ENCODE measurements at places on chromosomes 16 and 17.

DNA sequence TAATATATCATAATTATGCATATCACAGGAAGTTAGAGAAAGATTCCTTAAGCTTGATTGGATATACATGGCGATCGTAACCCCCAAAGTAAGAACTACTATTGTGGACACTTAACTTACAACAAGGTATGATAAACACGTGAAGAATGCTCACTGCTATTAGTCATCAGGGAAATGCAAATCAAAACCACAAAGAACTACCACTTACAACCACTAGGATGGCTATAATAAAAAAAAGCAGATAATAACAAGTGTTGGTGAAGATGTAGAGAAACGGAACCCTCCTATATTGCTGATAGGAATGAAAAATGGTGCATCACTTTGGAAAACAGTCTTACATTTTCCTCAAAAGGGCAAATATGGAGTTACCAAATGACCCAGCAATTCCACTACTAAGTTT, 265.9 kb downstream of the SLC39A11 start:
- no peak for DNase-seq

DNA sequence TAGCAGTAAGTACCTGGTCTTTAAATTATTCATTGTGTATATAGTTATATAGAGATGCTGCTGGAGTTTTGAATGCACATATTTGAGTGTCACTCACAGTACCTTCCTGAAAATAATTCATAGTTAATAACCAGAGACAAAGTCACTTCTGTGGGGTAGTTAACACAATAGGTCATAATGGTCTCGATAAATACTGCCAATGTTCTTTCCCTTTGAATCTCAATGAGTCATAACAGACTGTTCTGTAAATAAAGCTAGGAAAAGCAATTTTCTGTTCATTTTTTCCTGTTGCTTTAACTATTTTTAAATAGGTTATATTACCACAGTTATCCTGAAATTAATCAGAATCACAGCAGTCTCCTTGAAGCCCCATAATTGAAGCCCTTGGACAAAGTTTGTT, 87.2 kb downstream of the MAP2K4 start:
- DNase-seq, result no peak

DNA sequence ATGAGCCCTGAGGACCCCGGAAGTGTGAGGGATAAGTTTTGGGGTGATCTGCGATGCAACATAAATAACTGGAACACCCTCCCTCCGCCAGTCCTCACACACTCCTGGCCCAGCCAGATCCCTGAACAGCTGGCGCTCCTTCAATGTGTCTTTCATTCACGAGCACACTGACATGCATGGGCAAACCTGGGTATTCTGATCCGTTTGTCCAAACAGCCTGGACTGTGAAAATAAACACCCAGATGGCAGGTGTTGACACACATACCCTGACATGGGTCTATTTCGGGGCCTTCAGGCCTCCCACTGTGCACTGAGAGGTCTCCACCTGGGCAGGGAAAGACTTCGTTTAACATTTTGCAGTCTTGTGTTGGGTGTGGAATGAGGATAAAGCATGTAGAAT, 3.0 kb upstream of the CPNE2 start:
- no peak for DNase-seq

GRCh38 chr16:29237971-29238370, 168.5 kb downstream of the NPIPB11 start:
- no peak for DNase-seq

DNA sequence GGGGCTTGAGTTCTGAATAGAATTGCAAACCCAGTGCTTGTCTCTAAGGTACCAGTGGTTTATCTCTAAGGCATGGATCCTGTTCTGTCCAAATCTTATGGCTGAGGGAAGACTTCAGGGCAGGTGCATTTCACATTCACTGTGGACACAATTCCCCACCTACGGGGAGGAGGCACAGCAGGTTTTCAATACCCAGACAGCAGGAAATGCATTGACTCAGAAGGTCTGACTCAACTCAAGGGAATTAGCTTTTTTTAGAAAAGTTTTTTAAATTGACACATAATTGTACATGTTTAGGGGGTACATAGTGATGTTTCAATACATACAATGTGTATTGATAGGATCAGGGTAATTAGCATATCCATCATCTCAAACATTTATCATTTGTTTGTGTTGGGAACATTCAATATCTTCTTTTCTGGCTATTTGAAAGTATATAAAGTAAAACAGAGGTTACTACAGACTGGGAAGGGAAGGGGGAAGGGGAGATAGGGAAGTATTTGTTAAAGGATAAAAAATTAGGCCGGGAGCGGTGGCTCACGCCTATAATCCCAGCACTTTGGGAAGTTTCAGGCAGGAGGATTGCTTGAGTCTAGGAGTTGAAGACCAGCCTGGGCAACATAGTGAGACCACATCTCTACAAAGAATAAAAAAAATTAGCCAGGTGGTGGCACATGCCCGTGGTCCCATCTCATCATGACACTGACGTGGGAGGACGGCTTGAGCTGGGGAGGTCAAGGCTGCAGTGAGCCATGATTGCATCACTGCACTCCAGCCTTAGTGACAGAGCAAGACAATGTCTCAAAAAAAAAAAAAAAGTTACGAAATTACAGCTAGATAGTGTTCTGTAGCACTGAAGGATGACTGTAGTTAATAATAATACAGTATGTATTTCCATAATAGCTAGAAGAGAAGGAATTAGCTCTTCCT, 54.9 kb downstream of the RGS9 start:
- DNase-seq, result no peak

DNA sequence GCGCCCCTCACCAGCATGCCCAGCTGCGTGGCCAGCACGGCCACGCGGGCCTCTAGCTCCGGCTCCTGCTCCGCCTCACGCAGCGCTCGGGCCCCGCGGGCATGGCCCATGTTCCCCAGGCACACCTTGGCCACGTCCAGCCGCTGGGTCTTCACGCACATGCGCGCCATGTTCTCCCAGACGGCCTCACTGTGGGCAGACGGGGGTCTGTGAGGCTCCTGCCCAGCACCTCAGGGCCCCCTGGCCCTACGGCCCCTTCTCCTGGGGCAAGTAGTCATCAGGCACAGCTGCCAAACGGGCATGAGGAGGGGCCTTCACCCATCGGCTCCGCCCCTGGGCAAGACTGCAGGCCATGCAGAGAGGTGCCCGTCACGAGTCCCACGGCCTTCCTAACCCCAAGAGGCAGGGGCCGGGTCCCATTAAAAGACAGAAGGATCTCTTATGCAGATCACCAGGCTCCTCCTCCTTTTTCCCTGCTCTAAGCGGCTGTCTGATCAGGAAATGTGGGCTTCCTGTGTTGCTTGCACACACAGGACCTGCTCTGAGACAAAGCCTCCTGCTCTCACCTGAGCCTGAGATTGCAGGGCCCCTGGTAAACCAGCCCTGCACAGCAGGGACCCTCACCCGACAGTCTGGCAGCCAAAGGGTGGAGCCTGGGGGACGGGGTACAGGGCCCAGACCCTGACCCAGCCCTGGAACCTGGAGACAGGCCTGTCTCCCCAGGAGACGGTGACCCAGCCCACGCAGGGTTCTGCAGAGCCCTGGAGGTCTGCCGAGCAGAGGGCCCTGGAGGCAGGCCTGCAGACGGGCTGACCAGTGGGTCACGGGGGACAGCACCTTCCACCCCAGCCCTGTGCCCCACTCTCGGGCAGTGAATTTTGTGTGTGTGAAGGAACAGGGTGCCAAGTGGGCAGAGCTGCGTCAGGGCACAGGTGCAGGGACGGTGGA, 6.6 kb upstream of the TMEM204 start:
- no peak for DNase-seq

DNA sequence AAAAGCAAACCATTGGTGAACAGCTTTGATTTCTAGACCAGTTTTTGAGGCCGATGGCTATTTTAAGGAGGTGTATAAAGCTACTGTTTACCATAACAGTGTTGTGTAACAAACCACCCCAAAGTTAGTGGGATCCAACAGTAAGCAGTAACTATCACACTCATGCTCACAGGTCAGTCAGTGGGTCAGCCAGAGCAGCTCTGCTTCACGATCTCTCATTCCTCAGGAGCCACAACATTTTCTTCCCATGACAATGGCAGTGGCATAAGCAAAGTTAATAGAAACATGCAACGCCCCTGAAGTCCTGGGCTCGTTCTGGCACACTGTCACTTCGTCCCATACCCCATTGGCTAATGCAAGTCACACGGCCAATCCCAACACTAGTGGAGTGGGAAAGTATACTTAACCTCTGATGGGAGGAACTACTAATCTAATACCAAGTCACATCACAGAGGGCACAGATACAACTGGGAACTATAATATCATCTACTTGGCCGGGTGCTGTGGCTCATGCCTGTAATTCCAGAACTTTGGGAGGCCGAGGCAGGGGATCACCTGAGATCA, 28.0 kb upstream of the B4GALNT2 start:
- DNase-seq, result no peak

GRCh38 chr17:71970312-71970711, 150.5 kb upstream of the SOX9 start:
- no peak for DNase-seq

GRCh38 chr16:76287466-76287865, 10.3 kb downstream of the CNTNAP4 start:
- DNase-seq, result no peak

DNA sequence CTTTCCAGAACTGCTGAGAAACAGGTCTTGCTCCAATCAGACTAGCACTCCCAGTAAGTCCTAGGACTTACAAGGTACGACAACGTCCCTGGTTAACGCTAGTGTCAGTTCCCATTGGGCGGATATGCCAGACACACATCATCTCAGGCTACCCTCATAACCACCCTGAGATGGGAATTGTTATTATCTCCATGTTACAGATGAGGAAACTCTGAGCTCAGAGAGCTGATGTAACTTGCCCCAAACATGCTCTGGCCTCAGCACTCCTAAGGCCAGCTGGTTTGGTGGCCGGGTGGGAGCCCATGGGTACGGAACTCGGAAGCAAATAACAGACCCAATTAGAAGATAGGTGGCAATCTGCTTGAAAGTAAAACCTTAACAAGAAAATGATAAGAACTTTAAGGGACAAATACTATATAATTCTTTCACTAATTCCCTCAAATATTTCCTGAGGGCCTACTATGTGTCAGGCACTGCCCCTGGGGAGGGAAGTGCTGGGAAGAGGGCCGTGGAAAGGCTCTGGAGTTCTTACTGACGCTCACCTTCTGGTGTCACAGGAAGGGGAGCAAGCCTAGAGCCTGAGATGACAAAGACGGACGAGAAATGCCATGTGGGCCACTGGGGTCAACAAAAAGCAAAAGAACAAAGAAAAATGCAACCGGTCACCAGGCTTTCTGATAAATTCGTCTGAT, 6.9 kb downstream of the CREBBP start:
- DNase-seq, result no peak

DNA sequence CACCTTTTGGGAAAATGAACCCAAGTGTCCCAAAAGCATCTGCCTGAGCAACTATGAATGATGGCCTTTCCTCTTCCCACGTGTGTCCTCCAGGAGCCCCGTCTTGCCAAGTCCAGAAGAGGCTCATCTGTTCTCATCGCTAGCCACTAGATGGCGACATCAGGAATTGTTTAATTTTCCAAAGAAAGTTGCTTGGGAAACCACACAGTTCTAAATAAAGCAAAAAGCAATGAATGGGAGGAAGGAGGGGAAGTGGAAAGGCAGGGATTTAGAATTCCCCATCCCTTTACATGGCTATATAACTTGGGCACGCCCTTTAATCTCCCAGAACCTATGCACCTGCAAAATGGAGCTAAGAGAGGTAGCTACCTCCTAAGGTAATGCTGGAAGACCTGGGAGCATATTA, 9.0 kb upstream of the CDH5 start:
- no peak for DNase-seq

GRCh38 chr16:15618392-15618791, 24.6 kb downstream of the MARF1 start:
- no peak for DNase-seq

GRCh38 chr16:88866151-88866920, at the start of gene PABPN1L:
Gene PABPN1L, minus strand, starts transcription at chr16:88866660. Its CDS starts 54 bp downstream, at chr16:88866606.
- DNase-seq, result no peak

DNA sequence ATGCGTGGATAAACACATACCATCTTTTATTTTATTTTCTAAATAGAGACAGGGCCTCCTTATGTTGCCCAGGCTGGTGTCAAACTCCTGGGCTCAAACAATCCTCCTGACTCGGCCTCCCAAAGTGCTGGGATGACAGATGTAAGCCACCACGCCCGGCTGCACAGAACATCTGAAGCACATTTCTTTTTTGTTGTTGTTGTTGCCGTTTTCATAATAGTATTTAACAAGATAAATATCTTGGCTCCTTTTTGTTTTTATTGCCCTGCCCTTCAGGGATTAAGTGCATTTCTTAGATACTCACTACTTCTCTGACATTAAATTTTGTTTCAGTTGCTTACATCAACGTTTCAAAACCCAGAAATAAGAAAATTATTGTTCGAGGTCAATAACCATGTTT, 37.4 kb downstream of the ANKRD11 start:
- no peak for DNase-seq

DNA sequence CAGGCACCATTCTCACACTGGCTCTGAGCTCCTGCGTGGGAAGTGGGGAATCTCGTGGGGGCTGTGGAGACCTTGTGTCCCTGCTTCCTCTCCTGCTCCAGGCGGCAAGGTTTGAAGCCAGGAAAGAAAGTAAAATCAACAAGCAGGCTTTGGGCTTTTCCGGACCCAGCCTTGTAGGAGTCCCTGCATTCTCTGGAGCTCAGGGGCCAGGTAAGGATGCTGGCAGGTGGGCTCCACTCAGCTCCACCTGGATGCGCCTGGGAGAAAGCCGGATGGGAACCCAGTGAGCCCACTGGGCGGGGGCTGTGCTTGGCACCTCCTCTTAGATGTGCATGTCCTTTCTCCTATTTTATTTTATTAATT, 362.5 kb downstream of the SEC14L1 start:
- DNase-seq, result no peak

DNA sequence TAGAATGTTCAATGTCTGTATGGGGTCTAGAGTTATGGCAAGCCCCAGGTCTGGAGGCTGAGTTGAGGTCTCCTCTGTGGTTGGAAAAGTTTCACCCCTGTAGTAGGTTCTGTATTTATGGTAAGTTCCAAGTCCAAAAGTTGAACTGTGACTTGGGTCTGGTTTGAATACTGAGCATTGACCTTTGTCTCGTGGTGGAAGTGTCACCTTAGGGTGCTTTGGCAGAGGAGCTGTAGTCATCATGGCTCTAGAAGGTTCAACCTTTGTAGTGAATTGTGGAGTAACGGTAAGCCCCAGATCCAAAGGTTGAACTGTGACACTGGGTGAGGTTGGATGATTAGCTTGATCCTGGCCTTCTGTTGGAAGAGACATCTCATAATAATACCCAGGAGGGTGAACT, 17.6 kb downstream of the RDM1 start:
- no peak for DNase-seq

DNA sequence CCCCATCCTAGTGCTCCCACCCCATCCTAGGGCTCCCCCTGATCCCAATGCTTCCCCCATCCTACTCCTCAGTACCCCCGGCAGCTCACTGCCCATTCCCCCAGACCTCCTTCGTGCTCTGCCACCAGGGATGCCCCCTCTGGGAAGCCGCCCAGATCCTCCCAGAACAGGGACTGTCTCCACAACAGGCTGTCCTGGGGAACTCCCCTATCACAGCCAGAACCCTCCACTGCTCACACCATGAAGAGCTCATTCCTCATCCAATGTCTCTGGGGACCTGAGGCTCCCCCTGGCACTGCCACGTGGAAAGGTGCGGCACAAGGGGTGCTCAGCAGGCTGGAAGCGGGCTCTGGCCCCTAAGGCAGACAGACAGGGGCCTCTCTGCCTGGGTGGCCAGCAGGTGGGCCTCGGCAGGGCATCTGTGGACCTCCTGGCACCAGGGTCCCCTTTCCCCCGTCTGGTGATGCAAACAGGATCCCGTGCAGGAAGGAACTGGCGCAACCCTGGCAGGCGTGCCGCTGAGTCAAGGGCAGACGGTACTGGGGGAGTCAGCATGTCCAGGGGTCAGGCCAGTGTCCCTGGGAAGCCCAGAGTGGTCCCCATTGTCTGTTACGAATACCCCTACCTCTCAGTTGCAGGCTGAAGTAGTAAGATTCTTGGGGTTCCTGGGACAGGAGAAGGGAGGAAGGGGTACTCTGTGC, 14.8 kb upstream of the PVALEF start:
- no peak for DNase-seq
